ENCODE measurements at places on chromosomes 6 and 20.

DNA sequence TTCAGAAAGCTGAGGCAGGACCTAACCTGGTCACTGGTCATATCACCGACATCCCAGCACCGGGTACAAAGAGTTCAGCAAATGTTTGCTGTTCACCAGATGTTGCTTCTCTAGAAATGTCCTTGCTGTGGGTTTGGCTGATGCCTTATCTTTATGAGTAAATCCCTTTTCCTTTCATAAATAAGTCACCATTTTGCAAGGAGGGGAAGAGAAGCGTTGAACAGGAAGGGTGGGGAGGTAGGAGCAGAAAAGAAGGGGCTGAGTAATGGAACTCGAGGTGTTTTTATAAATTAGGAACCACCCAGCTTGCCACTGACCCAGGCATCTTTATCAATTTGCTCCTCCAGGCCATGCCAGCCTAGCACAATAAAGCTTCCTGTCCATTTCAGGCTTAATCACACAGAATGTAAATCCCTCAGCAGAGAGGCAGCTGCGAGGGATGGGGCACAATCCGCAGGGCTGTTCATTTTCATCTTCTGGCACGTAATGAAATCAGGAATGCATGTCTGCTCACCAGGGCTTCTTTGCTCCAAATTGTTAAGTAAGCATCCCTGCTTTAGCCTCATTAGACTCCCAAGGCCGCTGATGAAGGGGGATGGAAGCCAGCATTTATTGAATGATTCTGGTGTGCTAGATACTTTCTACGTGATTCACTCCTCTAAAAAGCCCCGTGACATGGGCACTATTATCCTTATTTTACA is 371.9 kb upstream of the CHD6 start:
- DNase-seq = no peak

- peak; percentile 91 for DNase-seq
Measured at GRCh38 chr6:32941214-32941768, 463 bp upstream of the HLA-DMB start.

DNA sequence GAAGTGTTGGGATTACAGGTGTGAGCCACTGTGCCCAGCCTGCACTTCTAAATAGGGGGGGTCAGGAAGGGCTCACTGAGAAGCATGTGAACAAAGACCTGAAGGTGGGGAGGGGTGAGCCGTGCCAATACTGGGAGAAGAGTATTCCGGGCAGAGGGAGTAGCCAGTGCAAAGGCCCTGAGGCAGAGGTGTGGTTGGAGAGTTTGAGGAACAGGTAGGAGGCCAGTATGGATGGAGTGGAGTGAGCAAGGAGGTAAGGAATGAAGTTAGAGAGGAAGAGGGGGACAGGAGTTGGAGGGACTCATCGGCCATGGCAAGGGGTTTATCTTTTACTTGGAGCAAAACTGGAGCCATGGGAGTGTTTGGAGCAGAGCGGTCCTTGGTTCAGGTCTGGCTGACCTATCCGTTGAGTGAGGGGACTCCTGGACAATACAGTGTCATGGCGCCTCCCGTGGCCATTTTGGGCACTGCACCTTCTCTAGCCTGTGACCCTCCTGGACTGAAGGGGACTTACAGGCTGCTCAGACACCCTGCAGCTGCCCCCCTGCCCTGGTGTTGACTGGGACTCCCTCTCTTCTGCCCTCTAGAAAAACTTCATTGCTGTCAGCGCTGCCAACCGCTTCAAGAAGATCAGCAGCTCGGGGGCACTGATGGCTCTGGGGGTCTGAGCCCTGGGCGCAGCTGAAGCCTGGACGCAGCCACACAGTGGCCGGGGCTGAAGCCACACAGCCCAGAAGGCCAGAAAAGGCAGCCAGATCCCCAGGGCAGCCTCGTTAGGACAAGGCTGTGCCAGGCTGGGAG is 12.1 kb downstream of the FOXS1 start:
- peak; percentile 52 for DNase-seq

DNA sequence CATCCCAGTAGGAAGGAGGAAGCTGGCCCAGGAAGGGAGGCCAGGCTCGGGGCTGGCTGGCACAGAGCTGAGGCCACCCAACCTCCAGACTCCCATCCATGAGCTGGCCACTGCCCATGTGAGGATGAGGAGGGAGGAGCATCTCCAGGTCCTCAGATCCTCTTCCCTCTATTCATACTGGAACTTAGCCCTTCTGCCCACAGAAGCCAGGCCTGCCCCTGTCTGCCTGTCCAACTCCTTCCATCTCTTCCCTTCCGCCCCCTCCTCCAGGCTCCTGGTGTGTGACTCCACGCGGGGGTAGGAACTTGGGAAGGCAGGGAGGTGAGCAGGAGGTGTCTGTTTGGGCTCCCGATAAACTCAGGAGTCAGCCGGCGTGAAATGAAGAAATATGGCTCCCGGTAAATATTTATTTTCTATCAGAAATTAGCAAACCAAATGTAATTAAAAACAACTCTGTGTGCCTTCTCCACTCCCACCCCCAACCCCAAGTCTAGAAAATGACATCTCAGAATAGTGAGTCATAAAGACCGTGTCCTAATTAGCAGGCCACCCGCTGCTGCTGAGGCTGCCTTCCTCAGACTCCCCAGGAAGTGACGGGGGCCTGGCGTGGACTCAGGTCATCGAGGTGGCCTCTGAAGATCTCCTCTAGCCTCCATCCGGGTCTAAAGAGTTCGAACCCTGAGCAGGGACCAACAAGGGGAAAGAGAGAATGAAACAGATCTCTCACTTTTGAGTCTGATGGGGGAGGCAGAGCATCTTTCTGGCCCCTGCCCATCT is 81.9 kb downstream of the MDGA1 start:
- DNase-seq = peak; percentile 23

DNA sequence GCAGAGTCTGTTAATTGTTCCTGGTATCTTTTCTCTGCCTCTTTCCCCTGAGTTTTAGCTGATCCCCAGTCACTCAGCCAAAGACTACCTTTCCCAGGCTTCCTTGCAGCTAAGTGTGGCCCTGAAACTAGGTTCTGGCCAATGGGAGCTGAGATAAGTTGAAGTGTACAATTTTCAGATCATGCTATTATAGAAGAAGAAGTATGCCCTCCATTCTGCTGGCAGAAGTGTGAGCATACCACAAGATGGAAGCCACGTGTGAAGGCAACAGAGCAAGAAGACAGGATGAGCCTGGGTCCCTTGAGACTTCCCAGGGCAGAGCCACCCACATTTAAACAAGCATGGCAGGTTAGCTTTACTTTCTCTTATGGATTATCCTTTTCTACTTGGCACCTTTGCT is 273.2 kb downstream of the HIVEP2 start:
- no peak for DNase-seq

DNA sequence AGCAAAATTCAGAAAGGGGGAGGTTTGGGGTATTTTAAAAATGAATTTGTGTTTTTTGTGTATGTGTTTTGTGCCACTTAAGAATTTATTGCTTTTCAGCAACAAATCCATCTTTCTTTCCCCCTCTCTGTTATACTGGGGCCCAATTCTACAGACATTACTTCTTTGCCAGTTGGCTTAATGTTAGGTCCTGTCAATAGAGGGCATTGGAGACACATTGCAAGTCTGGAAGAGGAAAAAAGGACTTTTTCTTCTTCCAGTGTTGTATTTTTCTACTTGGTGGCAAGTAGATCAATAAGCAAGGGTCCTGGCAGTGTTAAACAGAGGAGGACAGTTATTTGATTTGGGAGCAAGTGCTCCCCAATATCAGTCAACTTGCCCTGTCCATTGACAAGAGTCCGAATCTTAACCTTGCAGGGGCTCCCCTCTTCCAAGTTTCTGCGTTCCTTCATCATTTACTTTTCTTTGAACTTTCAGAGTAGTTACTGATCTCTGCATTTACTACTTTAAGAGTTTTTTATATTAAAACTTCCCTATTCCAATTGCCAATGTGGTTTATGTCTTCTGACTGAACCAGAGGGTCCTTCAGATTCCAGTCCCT is 23.4 kb downstream of the SCML4 start:
- peak; percentile 26 for DNase-seq
